ENCODE measurements at places on chromosomes 4 and X.

DNA sequence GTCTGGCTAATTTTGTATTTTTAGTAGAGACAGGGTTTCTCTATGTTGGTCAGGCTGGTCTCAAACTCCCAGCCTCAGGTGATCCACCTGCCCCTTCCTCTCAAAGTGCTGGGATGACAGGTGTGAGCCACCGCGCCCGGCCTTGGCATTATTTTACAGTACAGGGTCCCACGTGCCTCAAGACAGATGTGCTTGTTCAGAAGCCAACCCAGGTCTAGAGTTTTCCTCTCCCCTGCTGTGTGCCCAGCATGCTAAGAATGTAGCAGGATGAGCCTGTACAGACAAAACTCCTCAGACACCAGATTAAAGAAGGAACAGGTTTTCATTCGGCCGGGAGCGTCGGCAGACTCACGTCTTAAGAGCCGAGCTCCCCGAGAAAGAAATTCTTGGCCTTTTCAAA, 42.2 kb downstream of the CRLF2 start:
- no peak for DNase-seq

GRCh38 chrX:138006180-138006579, 440.3 kb downstream of the ZIC3 start:
- no peak for DNase-seq

DNA sequence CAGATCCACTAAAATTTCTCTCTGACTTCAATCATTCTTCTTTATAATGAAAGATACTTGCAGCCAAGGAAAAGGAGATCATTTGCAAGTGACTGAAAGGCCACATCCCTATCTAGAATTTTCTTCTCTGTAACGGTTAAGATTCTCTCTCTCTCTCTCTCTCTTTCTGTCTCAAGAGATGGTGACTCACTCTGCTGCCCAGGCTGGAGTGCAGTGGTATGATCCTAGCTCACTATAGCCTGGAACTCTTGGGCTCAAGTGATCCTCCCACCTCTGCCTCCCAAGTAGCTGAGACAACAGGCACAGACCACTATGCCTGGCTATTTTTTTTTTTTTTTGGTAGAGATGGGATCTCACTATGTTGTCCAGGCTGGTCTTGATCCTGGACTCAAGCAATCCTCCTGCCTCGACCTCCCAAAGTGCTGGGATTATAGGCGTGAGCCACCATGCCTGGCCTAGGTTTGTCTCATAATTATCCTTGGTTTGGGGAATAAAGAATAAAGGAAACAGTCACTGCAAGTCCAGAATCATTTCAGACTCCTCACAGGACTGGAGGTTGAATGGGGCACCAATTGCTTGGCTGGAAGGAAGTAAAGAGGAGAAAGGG, 33.3 kb upstream of the GALNT7 start:
- no peak for DNase-seq

DNA sequence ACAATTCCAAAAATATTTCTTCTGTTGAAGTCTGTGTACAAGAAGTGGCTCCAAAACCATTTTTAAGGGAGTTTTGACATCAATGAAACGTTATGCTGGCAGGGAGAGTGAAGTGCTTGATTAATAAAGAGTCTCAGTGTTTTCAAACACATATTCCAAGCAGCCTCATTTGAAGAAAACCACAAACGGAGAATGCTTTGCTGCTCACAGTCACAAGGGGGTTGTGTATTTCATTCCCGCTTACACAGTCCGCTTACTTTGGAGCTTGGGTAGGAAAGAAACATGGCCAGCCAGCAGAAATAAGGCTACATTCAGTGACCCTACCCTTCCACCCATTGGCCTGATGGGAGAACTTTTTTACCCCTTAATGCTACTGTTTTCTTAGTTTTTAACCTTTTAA, 586.2 kb downstream of the RAB28 start:
- no peak for DNase-seq

GRCh38 chr4:48467891-48468290, 15.3 kb upstream of the SLC10A4 start:
- no peak for DNase-seq

DNA sequence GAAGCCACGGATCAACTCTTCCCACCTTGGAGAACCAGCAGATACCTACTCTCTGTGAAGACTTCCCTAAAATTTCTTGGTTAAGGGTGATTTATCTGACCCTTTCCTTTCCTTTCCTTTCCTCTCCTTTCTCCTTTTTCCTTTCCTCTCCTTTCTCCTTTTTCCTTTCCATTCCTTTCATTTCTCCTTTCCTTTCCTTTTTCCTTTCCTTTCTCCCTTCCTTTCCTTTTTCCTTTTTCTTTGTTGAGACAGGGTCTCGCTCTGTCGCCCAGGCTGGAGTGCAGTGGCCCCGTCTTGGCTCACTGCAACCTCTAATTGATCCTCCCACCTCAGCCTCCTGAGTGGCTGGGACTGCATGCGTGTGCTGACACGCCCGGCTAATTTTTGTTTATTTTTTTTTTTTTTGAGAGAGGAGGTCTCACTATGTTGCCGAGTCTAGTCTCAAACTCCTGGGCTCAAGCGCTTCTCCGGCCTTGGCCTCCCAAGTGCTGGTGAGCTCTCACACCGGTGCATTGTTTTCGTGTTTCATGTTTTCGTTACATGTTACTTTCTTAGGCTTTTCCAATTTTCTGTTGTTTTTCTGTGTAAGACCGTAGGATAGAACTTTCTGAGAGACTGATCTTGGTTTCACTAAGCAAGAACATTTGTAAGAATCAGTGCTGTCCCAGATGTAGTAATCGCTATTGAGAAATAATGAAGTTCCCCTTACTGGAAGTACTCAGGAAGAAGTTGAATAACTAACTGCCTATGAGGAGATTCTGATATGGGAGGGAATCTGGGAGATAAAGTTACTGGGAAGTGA, 2.0 kb downstream of the TMEM165 start:
- peak; percentile 37 for DNase-seq

DNA sequence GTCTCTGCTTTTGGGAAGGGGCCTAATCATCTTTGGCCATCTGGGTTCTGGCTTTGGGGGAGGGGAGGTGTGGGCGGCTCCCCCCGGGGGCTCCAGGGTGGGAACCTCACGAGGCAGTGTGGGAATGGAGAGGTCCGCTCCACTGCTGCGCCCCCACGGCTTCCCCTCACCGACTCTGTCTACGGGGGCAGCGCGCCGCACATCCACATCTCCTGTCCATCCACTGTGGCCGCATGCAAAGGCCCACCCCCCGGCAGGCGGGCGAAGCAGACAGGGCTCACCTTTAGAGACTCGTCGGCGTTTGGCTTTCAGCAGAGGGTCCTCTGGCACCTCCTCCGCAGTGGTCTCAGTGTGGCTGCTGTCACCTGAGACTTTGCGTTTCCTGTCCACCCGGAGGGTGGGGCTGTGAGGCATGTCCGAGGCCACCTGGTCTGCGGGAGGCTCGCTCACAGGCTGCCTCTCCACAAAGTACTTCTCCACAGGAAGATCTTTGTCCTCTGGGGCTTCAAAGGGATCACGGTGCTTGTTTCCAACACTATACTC, 33.6 kb downstream of the BCOR start:
- no peak for DNase-seq

GRCh38 chrX:12767856-12768255, 23.4 kb upstream of the PRPS2 start:
- DNase-seq, result no peak

GRCh38 chrX:49187526-49187925, 1.4 kb upstream of the PRICKLE3 start:
- DNase-seq, result no peak

DNA sequence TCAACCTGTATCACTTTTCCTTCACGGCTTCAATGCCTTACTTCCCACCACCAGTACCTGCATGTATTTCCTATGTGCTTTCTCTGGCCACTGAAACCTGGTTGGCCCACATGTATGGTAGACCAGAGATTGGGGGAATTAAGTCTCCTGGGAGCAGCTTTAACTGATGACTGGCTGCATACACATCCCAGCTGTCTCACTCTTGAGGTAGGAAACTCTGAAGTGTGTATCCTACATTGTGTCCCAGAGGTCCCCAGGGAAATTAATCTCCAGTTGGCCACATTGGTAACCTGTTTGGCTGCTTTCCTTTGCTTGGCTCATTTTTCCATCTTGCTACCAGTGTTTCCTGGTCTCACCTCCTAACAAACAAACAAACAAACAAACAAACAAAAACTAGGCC, 124.4 kb downstream of the ZNF827 start:
- no peak for DNase-seq

DNA sequence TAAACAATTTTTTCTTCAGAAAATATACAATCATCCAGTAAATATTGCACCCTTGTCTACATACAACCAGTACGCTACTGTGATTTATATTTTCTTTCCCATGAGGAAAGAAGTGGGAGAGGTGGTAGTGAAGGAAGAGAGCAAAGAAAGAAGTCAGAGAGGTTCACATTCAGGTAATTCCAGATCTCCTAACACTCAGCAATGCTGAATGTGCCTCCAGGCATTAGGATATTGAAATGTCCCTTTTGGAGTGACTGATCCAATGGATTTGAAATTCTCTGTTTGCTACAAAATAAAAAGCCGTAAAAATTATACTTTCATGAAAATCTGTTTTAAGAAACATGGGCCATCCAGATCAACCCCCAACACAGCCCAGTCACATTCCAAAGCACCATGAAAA, 211.9 kb upstream of the NR3C2 start:
- DNase-seq, result no peak

DNA sequence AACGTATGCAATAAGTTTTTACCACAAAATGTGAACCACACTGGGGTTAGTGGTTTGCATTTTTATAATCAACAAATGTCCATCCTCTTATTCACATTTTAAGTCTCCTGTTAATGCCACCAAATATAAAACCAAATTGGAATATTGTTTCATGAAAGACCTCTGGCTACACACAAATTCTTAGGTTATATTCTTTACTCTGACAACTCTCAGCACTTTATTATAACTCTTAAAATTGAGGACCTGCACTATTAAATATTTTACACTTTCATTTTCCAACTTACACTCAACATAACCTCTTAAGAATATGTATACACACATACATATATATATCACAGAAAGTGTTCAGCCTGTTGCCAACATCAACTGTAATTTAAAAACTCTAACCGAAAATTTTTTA, 2.8 kb downstream of the PDE5A start:
- DNase-seq, result no peak

DNA sequence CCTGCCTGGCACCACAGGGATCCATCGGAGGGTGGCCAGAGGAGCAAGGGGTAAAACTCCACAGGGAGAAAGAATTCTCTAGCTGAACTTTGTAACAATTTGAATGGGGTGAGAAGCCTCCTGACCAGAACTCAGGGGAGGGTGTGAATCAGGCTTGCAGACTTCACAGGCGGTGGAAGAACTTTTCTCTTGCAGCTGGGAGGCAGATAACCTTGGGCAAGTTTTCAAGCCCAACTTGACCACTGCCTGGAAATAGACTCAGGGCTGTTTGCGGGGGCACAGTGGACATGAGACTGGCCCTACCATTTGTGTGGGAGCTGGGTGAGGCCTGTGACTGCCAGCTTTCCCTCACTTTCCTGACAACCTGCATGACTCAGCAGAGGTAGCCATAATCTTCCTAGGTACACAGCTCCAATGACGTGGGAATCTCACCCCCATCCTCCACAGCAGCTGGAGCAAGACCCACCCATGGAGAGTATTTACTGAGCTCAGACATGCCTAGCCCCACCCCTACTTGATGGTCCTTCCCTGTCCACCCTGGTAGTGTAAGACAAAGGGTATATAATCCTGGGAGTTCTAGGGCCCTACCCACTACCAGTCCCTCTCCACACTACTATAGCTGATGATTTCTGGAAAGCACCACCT, 210.0 kb upstream of the AGTR2 start:
- DNase-seq, result no peak

DNA sequence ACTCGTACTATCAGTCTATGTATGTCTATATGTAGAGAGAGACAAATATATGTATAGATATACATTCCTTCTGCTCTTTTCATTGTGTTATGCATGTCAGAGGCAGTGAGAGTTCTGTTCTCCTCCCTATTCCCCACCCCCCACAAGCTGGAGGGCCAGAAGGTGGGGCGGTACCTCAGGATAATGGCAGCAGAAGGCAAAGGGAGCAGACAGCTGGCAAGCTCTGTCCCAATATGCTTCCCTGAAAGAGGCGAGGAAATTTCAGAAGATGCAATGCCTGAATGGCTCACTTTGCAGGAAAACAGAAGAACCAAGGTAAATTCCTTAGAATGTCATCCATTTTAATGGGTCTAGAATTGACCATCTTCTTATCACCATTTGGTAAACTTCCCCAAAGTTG, 114.4 kb downstream of the NAA11 start:
- DNase-seq, result no peak

DNA sequence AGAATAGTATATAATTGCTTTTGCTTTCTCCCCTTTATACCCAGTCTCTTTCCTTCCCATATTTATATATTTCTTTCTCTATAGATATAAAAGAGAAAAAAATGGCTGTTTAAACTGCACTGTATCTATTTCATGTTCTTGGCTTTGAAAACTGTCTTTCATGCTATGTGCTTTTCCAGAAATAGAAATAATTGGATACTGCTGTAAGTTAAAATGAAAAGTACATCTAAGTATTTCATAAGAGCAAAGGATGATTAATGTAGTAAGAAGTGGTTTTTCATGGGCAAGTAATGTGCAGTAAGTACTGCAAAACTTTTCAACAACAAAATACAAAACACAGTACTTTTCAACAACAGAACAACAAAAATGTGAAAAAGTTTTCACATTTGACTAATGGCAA, 237.9 kb downstream of the SNCA start:
- no peak for DNase-seq

DNA sequence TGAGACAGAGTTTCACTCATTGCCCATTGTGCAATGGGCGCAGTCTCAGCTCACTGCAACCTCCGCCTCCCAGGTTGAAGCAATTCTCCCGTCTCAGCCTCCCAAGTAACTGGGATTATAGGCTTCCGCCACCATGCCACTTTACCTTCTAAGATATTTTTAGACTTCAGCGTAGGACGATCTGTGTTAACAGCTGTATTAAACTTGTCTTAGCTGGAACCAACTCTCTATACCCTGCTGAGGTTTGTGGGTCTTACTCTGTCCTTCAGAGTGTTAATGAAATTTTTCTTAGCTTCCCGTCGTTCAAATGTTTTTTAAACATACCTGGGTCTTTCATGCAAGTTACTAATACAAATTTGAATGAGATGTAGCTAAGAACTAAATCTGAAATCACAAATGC, 14.7 kb downstream of the TMEM165 start:
- DNase-seq, result no peak

DNA sequence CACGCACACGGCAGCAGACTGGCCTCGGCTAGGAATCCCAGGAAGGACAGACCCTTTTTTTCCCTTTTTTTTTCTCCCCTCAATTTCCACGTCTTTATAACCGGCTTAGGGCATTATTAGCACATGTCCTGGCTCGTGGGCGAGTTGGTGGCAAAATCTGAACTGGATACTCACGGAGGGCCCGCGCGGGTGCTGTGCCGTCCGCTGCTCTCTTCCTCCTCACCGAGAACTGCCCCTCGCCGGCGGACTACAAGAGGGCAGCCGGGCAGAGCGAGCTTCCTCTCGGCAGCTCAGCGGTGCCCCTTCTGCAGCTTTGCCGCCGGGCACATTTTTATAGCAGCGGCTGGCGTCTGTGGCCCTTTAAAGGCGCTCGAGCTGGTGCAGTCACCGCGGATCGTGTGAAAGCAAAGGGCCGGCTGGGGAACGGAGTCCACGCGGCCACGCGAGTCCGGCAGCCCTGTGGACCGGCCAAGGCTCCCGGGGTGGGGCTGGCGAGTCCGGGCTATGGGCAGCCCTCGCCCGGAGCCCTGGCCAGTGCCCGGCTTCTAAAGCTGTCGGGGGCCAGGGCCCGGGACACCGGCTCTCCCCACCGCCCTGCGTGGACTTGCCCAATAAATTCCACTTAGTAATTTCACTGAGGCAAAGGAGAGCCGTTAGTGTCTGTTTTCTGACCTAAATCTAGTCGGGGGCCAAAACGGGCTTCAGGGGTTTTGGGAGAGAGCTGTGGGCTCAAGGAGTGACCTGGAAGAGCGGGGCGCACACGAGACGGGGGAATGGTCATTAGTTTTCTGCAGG, 1.3 kb upstream of the CITED1 start:
- DNase-seq, result peak; percentile 67

GRCh38 chr4:153641532-153641931, 42.5 kb upstream of the TLR2 start:
- no peak for DNase-seq

All from erythroblast (primary cell).